ENCODE measurements at places on chromosomes 3 and 15.

GRCh38 chr3:126782536-126782935, 78.5 kb downstream of the CHCHD6 start:
- peak; percentile 48 for DNase-seq

GRCh38 chr15:99925661-99926461, 192.6 kb upstream of the LYSMD4 start:
- no peak for DNase-seq

DNA sequence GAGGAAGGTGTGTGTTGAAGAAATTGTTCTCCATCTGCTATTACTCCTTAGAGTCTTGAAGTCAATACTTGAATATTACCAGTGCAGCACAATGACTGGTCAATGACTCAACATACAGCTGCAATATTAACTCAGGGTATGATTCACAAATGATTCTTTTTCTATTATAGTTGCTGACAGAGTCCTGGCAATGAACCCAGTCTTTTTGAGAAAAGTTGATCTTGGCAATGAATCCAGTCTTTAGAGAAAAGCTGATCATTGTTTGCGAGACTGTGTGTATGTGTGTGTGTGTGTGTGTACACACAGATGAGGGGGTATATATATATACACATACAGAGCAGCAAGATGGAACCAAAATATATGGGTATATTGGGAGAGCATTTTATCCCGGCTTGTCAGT, 315.1 kb downstream of the ZNF385D start:
- peak; percentile 74 for DNase-seq

GRCh38 chr15:82805994-82806406, at the start of gene FSD2:
Gene FSD2 (minus strand): TSS chr15:82806069. CDS start chr15:82787390, 18,679 bp downstream.
- no peak for DNase-seq

GRCh38 chr3:129829640-129830039, 63.9 kb downstream of the TMCC1 start:
- DNase-seq = peak; percentile 82

GRCh38 chr3:99626417-99626788, 12.0 kb upstream of the COL8A1 start:
- DNase-seq = no peak

GRCh38 chr3:13528217-13528867, 20.6 kb upstream of the FBLN2 start:
- DNase-seq = no peak

- DNase-seq = no peak
These were observed 7.4 kb downstream of the PRC1 start for GRCh38 chr15:90986790-90987507.

GRCh38 chr3:107989661-107990060, 101.2 kb downstream of the CD47 start:
- no peak for DNase-seq

- DNase-seq = no peak
These were observed 1.8 kb downstream of the GSK3B start for GRCh38 chr3:120092474-120092873.

DNA sequence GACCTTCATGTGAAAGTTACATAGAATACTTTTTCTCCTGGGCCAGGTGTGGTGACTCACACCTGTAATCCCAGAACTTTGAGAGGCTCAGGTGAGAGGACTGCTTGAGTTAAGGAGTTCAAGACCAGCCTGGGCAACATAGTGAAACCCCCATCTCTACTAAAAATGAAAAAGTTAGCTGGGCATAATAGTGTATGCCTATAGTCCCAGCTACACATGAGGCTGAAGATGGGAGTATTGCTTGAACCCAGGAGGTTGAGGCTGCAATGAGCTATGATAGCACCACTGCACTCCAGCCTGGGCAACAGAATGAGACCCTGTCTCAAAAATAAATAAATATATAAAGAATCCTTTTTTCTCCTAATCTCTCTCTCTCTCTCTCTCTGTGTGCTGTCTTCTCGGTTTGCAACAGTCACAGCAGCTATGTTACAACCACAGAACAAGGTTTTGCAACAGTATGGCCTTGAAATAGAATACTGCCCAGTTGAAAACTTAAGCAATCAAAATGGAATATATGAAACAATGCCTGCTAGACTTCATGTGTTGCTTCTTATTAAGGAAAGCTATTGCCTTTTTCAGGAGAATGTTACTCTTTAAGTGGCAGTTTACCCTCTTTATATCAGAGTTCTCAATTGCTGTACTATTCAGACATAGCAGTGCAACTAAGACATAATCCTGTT, 12.3 kb upstream of the DENND4A start:
- no peak for DNase-seq

DNA sequence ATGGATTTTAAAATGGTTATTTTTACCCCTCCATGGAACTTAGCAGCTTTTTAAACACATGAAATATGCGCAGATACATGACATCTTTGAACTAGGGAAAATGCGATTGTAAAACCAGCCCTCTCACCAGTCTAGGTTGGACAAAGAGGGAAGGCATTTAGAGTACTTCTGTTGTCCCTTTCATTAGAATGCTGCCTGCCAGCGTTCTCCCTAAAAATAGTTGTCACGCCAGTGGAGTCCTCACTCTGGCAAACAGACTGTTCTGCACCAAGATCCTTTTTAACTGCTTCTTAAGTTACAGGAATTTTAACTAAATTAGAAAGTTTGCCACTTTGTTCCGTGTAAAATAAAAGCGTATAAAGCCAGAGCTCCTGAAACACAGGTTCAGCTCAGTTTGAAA, 295.3 kb downstream of the VPS13C start:
- DNase-seq = no peak

- DNase-seq = no peak
These were observed 494.5 kb downstream of the RBMS3 start for GRCh38 chr3:29775340-29775739.

All from AG04450 (cell line).